CD4-positive, alpha-beta T cell treated with Interleukin-6 for 4 hours (primary cell): ENCODE measurements at places on chromosomes 6 and 20.
A peak's percentile ranks its signal among the peaks of the same experiment; 100 is the strongest.

DNA sequence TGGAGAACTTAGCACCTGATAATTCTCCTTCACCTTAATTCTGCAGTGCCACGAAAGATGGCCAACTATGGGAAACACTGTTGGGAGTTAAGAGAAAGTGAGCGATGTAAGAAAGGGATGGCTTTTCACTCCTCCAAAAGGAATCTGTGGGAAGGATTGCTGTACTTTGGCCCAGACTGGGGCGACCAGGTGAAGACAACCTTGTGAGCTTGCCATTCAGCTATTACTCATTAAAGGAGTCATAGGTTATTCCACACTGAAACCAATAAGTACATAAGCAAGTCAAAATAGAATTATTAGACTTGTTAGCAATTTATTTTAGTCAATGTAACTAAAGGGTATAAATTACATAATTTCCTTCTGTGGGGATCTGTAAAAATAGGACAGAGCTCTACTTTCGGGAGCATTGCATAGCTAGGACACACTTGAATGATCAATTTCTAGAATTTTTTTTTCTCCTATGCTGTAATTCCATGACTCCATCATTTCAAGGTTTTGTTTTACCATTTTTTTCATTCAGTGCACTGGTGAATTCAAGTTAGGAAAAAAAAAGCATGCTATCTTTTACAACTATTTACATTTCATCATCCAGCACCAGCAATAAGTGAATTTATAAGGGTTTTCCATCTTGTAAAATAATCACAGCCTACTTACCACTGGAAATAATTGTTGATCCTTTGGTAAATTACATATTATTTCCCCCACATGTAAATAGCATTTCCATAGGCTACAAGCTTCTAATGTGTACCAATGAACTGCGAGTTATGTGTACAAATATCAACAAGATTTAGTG lies 231.7 kb downstream of the SIM1 start:
- no peak for DNase-seq

GRCh38 chr6:24854077-24854666 lies 55.5 kb upstream of the ARMH2 start:
- no peak for DNase-seq

- DNase-seq: no peak
These were observed 151.7 kb downstream of the OR2B2 start for GRCh38 chr6:27760464-27760863.

GRCh38 chr20:36367370-36367745 lies 61.2 kb downstream of the DLGAP4 start:
- no peak for DNase-seq

GRCh38 chr6:14440215-14440910 lies 322.8 kb downstream of the CD83 start:
- DNase-seq: no peak

DNA sequence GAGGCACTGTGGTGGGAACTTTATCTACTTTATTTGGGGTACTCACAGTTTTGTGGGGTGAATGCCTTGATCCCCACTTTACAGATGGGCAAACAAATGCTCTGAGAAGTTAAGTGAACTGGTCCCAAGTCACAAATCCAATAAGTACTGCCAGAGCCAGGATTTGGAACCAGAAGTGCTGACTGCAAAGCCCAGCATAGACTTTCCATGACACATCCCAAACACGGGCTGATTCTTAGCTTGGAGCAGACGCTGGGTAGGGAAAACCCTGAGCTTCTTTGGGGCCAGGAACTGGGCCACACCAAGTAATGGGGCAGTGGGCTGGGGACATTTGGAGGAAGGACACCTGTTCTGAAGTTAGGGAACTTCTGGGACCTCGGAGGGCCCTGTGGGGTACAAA lies 20.3 kb downstream of the RIN2 start:
- no peak for DNase-seq

- no peak for DNase-seq
These were observed 60.4 kb upstream of the AKAP12 start for GRCh38 chr6:151179321-151179720.

DNA sequence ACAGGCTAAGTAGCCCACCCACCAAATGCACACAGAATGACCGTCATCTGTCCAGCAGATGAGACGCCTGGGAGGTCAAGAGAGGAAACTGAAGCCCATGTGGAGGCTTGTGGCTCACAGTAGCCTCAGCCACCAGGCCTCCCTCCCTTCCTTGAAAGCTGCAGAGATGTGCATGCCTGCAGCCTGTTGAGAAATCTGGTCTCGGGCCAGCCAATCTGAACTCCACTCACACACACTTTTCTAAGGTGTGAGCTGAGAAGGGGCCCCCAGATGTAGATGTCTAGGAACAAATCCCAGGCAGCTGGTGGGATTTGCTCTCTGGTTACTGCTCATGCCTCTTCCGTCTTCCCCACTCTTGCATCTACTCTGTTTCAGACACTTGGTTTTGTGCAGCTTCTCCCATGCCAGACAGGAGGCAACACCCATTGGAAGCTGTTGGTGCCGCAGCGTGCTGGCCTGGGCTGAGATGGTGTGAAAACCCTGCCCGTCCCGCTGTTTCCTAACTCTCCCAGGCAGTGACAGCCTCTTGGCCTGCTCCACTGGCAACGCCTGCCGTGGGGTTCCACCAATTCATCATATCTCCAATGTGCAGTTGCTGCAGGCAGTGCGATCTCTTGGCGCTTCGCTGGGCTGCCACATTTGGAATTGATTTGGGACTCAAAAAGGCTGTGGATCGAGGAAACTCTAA lies 24.1 kb upstream of the PAX1 start:
- no peak for DNase-seq

- no peak for DNase-seq
These were observed 491 bp upstream of the ITCH start for GRCh38 chr20:34362502-34363061.

DNA sequence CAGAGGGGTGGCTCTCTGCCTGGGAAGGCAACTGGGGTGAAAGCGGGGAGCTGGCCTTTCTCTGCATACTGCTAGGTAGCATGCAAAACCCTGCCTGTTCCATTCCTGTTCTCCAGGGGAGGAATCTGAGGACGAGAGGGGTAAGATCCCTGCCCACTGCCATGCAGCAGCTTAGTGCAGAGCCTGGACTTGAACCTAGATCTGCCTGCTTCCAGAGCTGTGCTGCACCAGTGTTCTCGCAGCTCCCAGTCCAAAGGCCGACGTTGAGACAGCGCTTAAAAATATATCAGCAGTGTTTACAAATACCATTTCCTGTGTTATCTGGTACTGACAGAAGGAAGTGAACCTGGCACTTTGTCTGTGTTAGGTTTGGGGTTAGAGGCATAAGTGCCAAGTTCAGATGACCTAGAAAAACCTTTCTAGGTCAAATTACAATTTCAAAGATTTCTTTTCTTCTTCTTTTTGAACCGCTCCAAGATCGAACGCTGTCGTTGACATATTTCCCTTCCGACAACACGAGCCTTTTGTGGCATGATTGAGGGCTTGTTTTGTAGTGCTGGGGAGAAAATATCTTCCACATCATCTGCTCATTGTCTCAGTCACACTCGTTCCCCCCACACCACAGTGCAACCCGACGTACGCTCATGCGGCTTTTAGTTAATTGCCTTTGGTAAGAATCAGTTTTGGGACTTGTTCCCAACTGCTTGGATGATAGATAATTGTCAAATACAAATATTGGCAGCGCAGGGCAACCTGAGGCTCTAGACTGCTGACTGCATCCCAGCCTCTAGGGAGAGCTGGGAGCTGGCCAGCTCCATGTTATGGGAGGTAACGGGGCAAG lies 44.6 kb downstream of the TOX2 start:
- DNase-seq: peak; percentile 26

GRCh38 chr6:26607434-26608230 lies 10.9 kb downstream of the ABT1 start:
- DNase-seq: peak; percentile 69

DNA sequence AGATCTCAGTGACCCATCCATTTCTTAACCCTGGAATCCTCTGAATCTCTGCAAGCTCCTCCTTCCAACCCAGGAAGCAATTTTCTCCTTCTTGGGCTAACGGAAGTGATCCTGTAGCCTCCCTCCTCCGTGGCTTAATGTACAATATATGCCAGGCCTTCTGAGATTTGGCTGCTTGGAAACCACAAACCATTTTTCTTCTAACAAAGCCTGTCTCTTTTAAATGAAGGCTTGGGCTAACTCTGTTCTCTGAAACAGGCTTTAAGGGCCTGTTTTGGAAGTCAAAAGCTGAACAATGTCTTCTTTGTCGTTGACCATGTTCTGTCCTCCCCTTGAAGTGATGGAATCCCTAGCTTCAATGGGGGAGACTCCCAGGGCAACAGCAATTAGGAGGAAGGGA lies 14.9 kb downstream of the FYN start:
- no peak for DNase-seq

GRCh38 chr6:28884423-28885131 lies 39.2 kb downstream of the TRIM27 start:
- peak; percentile 84 for DNase-seq

- DNase-seq: no peak
These were observed 63.9 kb downstream of the REV3L start for GRCh38 chr6:111418971-111419693.

GRCh38 chr6:137415127-137415833 lies 78.9 kb downstream of the OLIG3 start:
- DNase-seq: peak; percentile 76

DNA sequence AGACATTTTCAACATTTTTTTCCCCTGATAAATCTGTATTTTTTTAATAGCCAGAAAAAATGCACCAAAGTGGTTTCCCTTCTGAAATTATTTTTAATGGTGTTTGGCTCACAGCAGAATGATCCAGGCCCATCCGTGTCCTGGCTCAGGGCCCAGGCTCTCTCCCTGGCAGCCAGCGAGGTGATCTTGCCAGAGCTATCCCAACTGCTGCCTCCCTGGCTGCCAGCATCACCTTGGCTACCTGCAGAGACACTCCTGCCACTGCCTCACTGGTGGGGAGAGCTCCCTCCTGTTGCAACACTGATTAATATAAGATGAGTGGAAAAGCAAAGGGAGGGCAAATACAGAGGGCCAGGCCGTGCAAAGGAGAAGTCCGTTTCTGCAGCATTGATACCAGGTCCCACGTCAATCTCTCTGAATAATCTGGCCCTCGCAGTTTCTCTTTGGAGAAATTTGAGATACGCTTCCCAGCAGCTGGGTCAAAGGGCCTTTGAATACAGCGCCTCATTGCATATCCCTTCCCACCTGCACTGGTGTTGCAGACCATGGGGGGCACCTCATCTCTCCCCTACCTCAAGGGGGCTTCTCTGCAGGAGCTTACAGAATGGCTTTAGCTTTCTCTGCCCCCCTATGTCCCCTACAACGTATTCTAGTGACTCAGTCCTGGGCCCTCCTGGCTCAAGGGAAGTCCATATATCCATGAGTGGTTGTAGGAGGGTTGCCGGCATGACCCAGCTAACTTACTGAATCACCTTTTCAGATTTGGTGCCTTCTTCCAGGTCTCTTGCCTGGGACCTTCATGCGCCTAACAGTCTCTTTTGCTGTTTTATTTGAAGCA lies 12.8 kb upstream of the DSTN start:
- no peak for DNase-seq

DNA sequence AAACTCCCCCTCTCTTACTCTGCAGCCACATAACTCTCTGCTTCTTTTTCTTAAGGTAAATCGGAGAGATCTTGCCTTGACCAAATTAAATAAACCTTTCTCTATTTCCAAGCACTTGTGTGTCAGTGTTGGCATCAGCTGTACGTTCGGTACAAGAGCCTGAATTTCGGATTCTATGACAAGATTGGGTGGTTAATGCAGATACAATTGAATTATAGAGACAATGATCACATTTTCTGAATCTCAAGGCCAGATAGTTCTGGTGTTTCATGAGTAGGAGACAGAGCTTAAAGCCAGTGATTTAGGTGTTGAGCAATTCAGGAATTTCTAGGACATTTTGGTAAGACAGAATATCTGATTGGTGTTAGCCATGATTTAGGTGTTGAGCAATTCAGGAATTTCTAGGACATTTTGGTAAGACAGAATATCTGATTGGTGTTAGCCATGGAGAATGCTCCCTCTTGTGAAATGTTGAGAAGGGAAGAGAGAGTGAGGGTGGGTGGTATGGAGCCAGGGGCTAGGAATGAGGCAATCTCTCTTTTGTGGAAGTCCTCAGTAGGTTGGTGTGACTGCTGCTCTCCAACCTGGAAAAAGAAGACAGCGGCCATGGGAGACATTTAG lies 5.1 kb downstream of the SPINT3 start:
- DNase-seq: no peak

DNA sequence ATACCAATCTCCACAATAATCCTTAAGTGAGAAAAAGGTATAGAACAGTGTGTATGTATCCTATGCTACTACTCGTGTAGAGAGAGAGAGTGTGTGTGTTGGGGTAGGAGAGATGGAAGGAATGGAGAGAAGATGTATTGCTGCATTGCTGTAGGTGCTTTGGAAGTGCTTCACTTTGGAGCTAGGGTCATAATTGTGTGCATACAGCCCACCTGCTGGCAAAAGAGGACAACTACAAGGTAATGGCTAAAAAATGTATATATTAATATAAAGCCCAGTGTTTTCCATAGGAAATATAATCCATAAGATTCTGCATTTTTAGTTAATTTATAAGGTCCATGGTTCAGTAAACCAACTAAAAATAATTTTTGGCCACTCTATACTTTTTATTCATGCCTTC lies 36.1 kb downstream of the SERAC1 start:
- DNase-seq: no peak

- no peak for DNase-seq
These were observed 32.9 kb downstream of the ZBTB2 start for GRCh38 chr6:151358475-151358874.

GRCh38 chr6:157172231-157172701 lies 151.1 kb downstream of the TMEM242 start:
- no peak for DNase-seq

GRCh38 chr6:131023834-131024504 lies 39.1 kb downstream of the EPB41L2 start:
- no peak for DNase-seq

GRCh38 chr6:37673436-37673835 lies 24.2 kb downstream of the MDGA1 start:
- DNase-seq: no peak

- DNase-seq: no peak
These were observed 201.1 kb downstream of the TFAP2B start for GRCh38 chr6:51019806-51020205.

DNA sequence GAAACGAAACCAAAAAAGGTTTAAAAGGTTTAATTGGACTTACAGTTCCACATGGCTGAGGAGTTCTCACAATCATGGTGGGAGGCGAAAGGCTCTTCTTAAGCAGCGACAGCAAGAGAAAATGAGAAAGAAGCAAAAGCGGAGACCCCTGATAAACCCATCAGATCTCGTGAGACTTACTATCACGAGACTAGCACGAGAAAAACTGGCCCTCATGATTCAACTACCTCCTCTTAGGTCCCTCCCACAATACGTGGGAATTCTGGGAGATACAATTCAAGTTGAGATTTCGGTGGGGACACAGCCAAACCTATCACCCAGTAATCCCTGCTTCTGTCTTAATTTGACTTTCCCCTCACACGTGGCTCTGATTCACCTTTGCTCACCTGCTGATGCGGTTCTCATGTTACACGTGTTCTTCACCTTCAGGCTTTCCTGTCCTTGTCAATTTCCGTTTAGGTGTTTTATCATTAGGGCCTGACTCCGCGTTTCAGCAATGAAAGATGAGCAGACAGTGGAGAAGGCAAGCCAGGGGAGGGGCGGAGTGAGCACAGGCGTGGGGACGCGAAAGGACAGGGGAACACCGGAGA lies 57.1 kb downstream of the AGPAT4 start:
- DNase-seq: no peak
